Lung (tissue), 17 donors: ENCODE measurements at places on chromosomes 7 and 10. TPM values are rescaled to one million over a fixed set of nuclear protein-coding genes. Genes with fewer than 3 reads are reported as not detected.

DNA sequence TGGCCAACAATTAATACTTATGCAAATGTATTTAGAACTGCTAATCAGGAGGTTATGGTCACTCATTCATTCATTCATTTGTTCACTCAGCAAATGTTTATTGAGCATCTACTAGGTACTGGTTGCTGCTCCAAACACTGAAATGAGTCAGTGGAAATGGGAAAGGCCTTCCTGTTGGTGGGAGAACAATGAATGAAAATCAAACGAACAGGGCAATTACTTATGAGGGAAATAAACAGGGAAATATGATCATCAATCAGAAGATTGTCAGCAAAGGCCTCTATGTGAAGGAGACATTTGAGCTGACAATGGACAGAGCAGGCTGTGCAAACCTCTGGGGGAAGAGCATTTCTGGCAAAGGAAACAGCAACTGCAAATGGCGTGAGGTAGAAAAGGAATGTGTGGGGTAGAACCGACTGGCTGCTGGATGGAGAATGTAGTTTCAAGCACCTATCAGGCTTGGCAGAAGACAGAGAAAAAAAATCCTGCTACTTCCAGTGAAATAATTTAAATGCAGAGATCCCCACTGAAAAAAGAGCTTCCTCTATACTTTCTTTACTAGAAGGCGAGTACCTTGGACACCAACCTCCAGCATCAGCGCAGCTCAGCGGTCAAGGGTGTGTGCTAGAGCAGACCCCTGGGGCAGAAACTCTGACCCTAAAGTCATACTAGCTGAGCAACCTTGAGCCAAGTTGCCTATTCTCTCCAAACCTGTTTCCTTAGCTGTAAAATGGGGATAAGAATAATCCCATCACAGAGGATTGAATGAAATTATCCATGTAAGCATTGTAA, 108.8 kb upstream of the EEPD1 start:
- H3K4me3 ChIP-seq: no peak overlapping the region
- H3K4me1 ChIP-seq: peaks cover 41% of the 10 kb centered on the region
- peak overlapping the region; percentile 80 for H3K27ac ChIP-seq
- no peaks in the 10 kb centered on the region for H3K36me3 ChIP-seq
- no peak for DNase-seq
- no peaks in the 10 kb centered on the region for H3K27me3 ChIP-seq

DNA sequence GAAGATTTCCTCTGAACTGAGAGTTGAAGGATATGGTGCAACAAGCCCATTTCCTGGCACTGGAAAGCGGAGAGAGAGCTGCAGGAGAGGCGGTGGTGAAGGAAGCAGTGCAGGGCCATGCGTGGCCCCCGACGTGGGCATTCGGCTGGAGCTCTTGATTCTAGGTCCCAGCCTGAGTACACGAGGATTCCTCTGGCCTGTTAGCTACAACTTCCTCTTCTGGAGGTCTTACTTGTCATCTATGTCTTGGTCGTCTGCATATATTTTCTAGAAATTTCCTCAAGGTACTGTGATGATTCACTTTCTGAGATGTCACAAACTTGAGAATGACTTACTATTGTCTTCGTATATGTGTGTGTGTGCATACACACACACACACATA, 59.2 kb upstream of the JAZF1 start:
- no peaks in the 10 kb centered on the region for H3K27me3 ChIP-seq
- H3K4me3 ChIP-seq: no peak overlapping the region
- H3K4me1 ChIP-seq: peaks cover 4% of the 10 kb centered on the region
- no peaks in the 10 kb centered on the region for H3K36me3 ChIP-seq
- no peak for DNase-seq

DNA sequence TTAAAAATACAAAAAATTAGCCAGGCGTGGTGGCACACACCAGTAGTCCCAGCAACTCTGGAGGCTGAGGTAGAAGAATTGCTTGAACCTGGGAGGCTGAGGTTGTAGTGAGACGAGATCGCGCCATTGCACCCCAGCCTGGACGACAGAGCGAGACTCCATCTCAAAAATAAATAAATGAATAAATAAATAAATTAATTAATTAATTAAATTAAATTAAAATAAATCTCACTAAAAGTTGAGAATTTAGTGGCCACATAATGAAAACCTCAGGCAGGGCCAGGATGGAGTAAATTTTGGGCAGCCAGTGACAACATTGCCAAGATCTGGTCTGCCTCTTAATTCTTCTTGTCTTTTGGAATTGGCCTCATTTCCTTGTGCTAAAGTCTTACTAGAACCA, 187.5 kb upstream of the FEZF1 start:
- peaks cover 2% of the 10 kb centered on the region for H3K36me3 ChIP-seq
- H3K4me1 ChIP-seq: no peaks in the 10 kb centered on the region
- H3K27ac ChIP-seq: no peak overlapping the region

DNA sequence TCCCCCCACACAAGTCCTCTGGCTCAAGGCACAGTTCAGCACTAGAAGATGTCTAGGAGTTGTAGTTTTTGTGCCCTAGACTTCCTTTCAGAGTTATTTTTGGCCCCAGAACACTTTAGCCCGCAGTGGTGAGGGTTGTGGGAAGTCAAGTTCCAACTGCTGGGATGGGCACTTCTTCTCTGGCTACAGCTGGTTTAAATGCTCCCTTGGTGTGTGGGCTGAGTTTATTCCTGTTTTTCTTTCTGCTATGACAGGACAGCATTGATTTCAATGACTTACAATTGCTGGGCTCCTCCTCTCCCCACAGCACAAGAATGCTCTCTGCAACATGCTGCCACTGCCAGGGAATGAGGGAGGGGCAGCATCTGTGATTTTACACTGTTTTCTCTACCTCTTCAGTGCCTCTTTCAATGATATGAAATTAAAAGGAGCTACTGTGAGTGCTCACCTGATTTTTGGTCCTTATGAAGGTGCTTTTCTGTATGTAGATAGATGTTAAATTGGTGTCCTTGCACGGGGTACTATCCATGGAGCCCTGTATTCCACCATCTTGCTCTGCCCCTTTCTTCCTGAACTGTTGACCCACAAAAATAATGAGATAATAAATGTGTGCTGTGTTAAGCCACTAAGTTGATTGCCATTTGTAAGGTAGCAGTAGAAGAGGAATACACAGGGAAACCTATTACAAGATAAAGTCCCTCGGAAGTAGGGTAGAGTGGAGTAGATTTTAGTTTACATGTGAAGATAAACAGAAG, 56.3 kb downstream of the SLC13A1 start:
- no peaks in the 10 kb centered on the region for H3K36me3 ChIP-seq
- no peak overlapping the region for H3K4me3 ChIP-seq
- no peaks in the 10 kb centered on the region for H3K4me1 ChIP-seq
- no peak for DNase-seq
- H3K27ac ChIP-seq: no peak overlapping the region

DNA sequence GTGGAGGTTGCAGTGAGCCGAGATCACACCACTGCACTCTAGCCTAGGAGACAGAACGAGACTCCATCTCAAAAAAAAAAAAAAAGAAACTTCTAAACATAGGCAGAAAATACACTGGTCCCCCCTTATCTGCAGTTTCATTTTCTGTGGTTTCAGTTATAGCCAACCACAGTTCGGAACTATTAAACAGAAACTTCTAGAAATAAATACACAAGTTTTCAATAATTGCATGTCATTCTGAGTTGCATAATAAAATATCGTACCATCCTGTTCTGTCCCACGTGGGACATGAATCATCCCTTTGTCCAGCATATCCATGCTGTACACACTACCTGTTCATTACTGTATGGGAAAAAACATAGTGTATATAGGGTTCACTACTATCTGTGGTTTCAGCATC, 8.0 kb downstream of the XRCC2 start:
- no peak for DNase-seq
- no peaks in the 10 kb centered on the region for H3K4me1 ChIP-seq
- H3K27me3 ChIP-seq: no peaks in the 10 kb centered on the region
- H3K27ac ChIP-seq: no peak overlapping the region
- no peaks in the 10 kb centered on the region for H3K36me3 ChIP-seq
- no peak overlapping the region for H3K4me3 ChIP-seq

DNA sequence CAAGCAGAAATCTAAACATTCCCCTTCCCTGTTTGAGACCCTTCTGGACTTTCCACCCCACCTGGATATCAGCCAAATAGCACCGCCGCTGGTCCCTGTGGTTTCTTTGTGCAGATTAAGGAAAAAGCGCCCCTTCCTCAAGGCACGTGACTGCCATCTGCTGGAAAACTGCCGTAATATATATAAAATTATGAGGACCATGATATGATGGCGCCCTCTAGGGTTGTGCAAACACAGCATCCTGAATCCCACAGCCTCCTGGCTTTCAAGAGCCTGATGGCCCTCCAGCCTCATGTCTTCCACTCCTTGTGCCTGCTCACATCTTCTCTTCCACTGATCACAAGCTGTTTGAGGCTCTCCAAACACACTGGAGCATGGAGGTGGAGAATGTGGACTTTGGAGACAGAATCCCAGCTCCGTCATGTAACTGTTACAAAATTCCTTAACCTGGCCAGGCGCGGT, 121.3 kb downstream of the MYL10 start:
- no peaks in the 10 kb centered on the region for H3K4me1 ChIP-seq
- H3K27ac ChIP-seq: no peak overlapping the region
- H3K4me3 ChIP-seq: no peak overlapping the region
- H3K36me3 ChIP-seq: no peaks in the 10 kb centered on the region
- DNase-seq: peak; percentile 87
- H3K27me3 ChIP-seq: no peaks in the 10 kb centered on the region

The NXPH1 gene
- polyA plus RNA-seq: not detected

The HTR7 gene
- 0.12 TPM for polyA plus RNA-seq
